ENCODE measurements at places on chromosomes 1 and 21. TPM values are rescaled to one million over a fixed set of nuclear protein-coding genes. Genes with fewer than 3 reads are reported as not detected.

GRCh38 chr1:109790735-109791494, 27.2 kb upstream of the EPS8L3 start:
- DNase-seq = no peak

Gene TRIM58
- 4.7 TPM for total RNA-seq

DNA sequence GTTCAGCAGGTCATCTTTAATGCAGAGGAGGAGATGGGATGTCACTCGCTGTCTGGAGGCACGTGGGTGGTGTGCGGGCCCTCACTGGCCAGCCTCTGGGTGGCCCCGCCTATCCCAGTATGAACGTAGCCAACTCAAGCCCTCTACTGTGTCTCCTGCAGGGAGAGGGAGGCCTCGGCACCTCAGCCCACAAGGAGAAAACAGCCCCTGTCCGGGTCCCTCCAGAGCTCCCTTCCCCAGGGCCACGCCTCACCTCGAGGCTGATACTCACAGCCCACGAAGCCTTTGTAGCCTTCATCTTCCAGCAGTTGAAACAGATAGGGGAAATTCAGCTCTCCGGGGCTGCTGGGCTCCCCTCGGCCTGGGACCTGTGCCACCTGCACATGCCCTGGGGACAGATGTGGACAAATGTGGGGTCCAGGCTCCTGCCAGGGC, 2.6 kb downstream of the HYI start:
- no peak for DNase-seq

GRCh38 chr1:8061673-8062386, 35.7 kb upstream of the ERRFI1 start:
- no peak for DNase-seq

Gene FCGR3A
- total RNA-seq = 30.1 TPM

DNA sequence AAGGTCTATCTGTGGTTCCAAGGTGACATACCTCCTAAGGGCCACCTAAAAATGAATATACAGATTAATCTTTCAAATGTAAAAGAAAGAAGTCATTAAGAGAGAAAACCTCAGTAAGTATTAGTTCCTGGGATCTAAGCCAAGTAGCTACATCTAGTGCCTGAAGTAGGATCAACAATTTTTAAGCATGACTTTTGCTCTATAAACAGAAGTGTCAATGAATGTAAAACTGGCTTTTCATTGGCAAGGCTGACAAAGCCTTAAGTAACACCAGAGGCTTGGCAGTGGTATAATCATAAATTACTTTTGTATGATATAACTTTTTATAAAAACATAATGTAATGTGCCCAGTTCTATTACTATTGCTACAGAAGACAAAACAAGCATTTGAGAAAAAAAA, 12.2 kb upstream of the ACADM start:
- DNase-seq = no peak
